Motor neuron (in vitro differentiated cells): ENCODE measurements at places on chromosomes 16 and 17. TPM values are rescaled to one million over a fixed set of nuclear protein-coding genes. Genes with fewer than 3 reads are reported as not detected.

Gene OSGIN1
- 0.73 and 1.3 TPM in 2 replicates for total RNA-seq

Gene ARL6IP1
- total RNA-seq = 123 and 132 TPM in 2 replicates

Gene LPO
- 0.16 and 0.31 TPM in 2 replicates for total RNA-seq

Gene DPEP3
- total RNA-seq = not detected in 2 replicates

Gene ASGR1
- total RNA-seq = 21.9 and 24.7 TPM in 2 replicates

Gene G6PC1
- 0.45 and 0.70 TPM in 2 replicates for total RNA-seq

Gene CCL17
- not detected in 2 replicates for total RNA-seq

Gene WNT9B
- total RNA-seq = 0.22 and 0.44 TPM in 2 replicates

Gene CPHXL2
- 0.41 TPM in 1 of 2 replicates, not detected in the other for total RNA-seq

Gene HAGH
- total RNA-seq = 23.0 and 27.8 TPM in 2 replicates

Gene VMO1
- total RNA-seq = 0.83 and 1.3 TPM in 2 replicates

Gene ARL4D
- total RNA-seq = 12.9 and 13.5 TPM in 2 replicates

Gene BMERB1
- total RNA-seq = 56.3 and 59.8 TPM in 2 replicates

Gene SLC46A1
- total RNA-seq = 14.4 and 16.4 TPM in 2 replicates

Gene CDRT15L2
- not detected in 2 replicates for total RNA-seq

Gene SPNS2
- total RNA-seq = 20.7 and 22.3 TPM in 2 replicates

Gene PKMYT1
- total RNA-seq = 29.7 and 48.7 TPM in 2 replicates

Gene HOXB2
- total RNA-seq = 23.9 and 29.1 TPM in 2 replicates

Gene GPR142
- not detected in 2 replicates for total RNA-seq
